ENCODE measurements at places on chromosomes 2 and 18. TPM values are rescaled to one million over a fixed set of nuclear protein-coding genes. Genes with fewer than 3 reads are reported as not detected.

The GAD1 gene
- 0.19 TPM for total RNA-seq

The FRZB gene
- 0.57 TPM for total RNA-seq

The FN1 gene
- total RNA-seq: 53.3 TPM

The CPO gene
- not detected for total RNA-seq

The BMP10 gene
- total RNA-seq: not detected

The AKAIN1 gene
- not detected for total RNA-seq

The RUFY4 gene
- not detected for total RNA-seq

The ATP6V1B1 gene
- total RNA-seq: not detected

The HOXD10 gene
- 0.22 TPM for total RNA-seq

The TTN gene
- 2.5 TPM for total RNA-seq

The PAX8 gene
- total RNA-seq: 2.7 TPM

The CYP1B1 gene
- total RNA-seq: 20.0 TPM

The DPP10 gene
- total RNA-seq: 0.09 TPM

The DSG4 gene
- total RNA-seq: not detected

The CCBE1 gene
- 4.6 TPM for total RNA-seq

The CREG2 gene
- total RNA-seq: 2.5 TPM

The SIX3 gene
- not detected for total RNA-seq

The CCDC121 gene
- 0.44 TPM for total RNA-seq

The SALL3 gene
- not detected for total RNA-seq

The HOXD3 gene
- 1.5 TPM for total RNA-seq

The SCTR gene
- not detected for total RNA-seq

The VIT gene
- 16.7 TPM for total RNA-seq

The CD207 gene
- 1.1 TPM for total RNA-seq

The POU3F3 gene
- total RNA-seq: not detected

The WDR54 gene
- 6.7 TPM for total RNA-seq

The SCN3A gene
- total RNA-seq: 0.08 TPM
